Lower leg skin (tissue), 4 donors: ENCODE measurements at places on chromosomes 1 and 21.

DNA sequence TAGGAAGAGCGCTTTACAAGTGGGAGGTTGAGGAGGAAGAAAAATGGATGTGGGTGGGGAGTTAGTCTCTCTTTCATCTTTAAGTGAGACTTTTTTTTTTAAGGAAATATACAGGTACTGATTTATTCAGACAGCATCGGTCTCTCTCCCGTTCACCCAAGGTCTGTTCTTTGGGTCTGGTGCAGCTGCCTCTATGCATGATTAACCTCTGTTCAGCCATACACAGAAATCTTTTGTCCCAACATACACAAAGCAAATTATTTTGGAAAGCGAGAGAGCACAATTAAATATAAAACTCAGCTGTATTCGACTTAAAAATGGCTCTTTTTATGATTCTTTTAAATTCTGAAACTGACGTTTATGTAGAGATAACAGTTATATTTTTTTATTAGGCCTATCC, 11.0 kb downstream of the PROX1 start:
- DNase-seq = no peak

GRCh38 chr1:62263006-62263813, 56.0 kb downstream of the KANK4 start:
- no peak for DNase-seq

GRCh38 chr1:25954282-25954938, 43.5 kb downstream of the PAFAH2 start:
- no peak for DNase-seq

DNA sequence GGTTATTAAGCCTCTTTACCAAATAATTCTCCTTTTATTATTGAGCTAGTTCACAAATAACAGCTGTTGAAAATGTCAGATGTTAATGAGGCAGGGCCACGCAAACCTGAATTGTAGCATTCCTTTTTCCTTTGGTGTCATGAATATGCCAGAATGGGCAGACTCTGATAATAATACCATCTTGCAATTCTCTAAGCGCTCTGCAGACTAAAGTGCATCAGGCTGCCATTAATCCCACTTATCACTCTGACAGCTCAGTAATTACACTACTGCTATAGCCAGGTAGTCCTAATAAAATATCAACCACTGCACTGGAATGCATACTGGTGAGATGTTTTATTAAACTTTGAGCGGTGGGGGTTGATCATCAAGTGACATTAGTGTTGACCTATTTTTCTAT, 177.7 kb downstream of the DPYD start:
- no peak for DNase-seq

DNA sequence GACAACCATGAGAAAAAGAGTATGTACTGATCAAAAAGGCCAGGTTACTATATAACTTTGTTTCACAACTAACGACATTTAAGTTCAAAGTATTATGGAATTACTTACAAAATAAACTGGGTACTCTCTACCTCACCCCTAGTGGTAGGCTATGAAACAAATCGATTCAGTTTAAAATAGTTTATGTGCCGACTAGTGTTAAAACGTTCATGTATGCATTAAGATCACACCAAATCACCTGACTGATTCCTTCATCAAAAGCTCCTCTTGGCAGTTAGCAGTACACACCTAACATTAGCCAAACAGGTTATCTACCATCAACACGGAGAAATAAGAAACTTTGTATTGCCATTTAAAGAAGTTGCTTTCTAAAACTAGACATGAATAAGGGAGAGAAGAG, 137.1 kb downstream of the AKT3 start:
- DNase-seq = no peak

- DNase-seq = peak; percentile 56
Observed at GRCh38 chr1:26826261-26827105, at the start of gene ZDHHC18. ZDHHC18 (plus strand) TSS chr1:26826688; CDS start chr1:26826805, 117 bp downstream.

- no peak for DNase-seq
Observed at GRCh38 chr21:46210378-46211136, 18.0 kb downstream of the LSS start.

DNA sequence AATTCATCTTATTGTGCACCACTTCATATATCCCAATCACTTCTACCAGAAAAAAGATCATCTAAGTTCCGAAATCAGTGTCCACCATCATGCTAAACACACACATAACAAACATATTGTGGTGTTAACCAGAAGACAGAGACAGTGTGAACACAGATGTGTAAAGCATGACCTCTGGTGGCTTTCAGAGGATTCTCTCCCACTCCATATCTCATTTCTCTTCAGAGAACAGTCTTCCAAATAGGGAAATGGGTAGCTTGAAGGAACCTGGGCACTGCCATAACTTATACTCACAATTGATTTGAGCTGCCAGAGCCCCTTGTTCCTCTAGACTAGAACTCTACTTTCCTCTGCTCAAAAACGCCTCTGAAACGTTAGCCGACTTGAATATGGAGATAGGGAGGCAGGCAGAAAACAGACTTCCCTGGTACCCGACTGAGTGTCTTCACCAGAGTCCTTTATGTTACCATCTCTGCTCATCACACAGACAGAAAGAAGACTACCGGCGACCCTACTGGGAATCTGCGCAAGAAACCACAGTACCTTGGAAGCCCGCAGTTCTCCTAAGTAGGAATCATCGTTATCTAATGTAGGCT, 1.8 kb upstream of the ELAPOR1 start:
- no peak for DNase-seq

DNA sequence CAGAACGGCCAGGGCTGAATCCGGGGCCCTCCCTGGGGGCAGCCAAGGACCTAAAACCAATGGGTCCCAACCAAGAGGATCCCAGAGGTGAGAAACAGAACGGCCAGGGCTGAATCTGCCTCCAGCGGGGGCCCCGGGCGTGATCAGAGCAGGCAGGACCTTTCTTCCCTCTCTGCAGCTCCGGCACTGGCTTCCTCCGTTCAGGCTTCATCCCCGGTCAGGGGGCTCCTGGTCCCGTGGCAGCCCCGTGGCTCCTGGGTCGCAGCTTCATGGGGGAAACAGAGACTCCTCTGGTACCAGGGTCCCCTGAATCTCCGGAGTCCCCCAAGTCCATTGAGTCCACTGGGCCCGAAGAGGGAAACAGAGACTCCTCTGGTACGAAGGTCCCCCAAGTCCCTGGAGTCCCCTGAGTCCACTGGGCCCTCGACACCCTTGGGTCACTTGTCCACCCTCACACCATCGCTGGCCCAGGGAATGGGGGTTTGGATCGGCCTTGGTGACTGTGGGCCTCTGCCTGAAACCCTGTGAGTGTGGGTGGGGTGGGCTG, 60.1 kb downstream of the PRKCZ start:
- DNase-seq = no peak

- DNase-seq = no peak
Observed at GRCh38 chr1:205038132-205038786, 4.8 kb upstream of the CNTN2 start.

DNA sequence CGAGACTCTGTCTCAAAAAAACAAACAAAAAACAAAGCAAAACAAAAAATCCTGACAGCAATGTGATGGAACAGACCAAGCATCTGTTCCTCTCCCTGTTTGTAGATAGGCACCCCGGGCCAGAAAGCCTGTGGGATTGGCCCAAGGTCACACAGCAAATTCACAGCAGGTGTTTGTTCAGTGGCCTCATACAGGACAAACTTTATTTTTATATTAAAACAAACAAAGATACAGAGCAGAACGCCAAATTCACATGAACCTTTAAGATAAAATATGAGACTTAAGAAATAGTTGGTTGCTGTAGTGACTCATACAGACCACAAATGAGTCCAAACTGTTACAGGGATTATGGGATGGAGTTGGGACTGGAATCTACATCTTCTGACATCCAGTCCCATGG, 2.3 kb upstream of the CELA2A start:
- DNase-seq = no peak

DNA sequence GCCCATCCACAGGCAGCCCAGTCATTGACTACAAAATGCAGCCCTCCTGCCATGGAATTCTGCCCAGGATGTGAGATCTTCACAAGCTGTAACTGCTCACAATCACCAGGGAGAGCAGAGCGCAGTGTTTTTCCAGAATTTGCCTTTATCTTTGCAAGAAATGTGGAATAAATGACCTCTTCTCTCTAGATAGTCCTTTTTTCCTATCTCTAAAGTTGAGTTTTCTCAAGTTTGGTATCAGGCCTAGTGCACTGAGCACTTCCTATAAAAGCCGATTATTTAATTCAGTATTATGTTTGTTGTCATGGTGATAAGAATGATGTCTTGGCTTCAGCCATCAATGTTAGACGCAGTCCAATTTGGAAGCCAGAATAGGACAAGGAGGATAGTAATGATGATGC, 246.9 kb upstream of the IRF2BP2 start:
- no peak for DNase-seq
